ENCODE measurements at places on chromosomes 6 and 20.
A peak's percentile ranks its signal among the peaks of the same experiment; 100 is the strongest.

GRCh38 chr6:143110996-143111395 lies 50.3 kb downstream of the AIG1 start:
- no peak for DNase-seq

- DNase-seq: no peak
Observed at GRCh38 chr20:41615676-41616075, 2.5 kb downstream of the CHD6 start.

DNA sequence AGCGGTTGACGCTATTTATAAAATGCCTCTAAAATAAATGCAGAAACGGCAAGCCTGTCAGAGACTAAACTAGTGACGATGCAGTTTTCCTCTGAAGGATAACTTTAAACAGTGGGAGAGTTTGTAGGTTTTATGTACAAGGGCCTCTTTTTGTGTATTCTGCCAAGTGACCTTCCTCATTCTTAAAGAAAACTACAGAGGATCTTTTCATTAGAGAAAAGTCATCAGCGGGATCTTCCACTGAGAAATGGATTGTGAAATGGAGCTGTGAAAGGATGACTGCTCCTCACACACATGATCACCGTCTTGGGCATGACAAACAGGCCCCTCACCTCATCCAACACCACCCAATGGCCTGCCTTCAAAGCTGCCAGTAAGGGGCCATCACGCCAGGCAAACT lies 89.0 kb upstream of the LYRM2 start:
- DNase-seq: no peak

DNA sequence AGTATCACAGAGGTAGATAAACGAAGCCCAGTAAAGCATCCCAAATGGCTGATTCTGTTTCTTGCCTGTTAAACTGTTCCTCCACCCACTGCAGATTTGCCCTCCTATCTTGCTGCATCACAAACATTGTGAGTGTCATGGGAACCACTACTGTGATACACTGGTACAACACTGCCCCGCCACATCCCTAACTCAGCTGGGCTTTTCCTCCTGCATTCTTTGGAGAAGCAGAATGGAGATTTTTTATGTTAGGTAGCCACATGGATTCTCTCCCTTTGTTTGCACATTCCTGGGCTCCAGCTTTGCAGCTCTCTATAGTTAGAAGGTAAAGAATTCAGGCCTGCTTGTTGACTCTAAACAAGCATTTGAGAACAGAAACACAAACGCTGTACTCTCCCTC lies 234.1 kb downstream of the TMEM242 start:
- peak; percentile 68 for DNase-seq

DNA sequence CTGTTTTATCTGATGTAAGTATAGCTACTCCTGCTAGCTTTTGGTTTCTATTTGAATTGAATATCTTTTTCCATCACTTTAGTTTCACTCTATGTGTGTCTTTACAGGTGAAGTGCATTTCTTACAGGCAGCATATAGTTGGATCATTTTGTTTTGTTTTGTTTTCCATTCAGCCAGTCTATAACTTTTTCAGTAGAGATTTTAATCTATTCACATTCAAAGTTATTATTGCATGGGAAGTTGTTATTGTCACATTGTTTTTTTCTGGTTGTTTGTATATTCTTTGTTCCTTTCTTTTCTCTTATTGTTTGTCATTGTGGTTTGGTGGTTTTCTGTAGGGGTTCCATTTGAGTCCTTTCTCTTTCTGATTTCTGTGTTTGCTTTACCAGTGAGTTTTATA lies 151.2 kb downstream of the PDE10A start:
- DNase-seq: no peak

- DNase-seq: no peak
Observed at GRCh38 chr20:53677447-53678314, 84.0 kb upstream of the ZNF217 start.

- no peak for DNase-seq
Observed at GRCh38 chr20:19588241-19588640, 169.8 kb upstream of the RIN2 start.

DNA sequence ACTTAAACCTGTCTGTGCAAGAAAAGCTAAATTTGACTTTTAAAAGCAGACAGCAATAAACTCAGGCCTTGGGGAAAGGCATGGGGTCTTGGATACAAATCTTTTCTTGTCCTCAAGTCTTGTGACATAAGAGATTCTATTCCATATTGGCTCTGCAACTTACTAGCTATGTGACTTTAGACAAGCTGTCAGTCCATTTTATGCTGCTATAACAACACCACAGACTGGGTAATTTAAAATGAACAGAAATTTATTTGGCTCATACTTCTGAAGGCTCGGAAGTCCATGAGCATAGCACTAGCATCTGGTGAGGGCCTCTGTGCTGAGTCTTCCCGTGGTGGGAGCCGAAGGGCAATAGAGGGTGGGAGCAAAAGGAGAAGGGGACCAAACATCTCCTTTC lies 246.0 kb upstream of the MOCS1 start:
- DNase-seq: no peak

DNA sequence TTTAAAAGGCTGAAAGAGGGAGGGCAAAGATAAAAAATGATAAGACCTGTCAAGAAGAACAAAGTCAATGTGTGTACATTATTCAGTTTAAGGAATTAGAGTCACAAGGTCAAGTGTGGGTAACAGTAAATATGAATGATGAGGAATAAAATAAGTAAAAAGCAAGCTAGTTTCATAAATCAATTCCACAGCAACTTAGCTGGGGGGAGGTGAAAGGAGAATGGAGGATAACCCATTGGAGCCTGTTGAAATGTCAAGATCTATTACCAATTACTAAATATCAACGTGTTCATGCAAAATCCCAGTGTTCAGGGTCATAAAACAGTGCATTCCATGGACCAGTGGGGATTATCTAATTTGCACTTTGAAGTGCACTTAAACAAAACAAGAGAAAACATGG lies 242.9 kb downstream of the TBX18 start:
- no peak for DNase-seq

DNA sequence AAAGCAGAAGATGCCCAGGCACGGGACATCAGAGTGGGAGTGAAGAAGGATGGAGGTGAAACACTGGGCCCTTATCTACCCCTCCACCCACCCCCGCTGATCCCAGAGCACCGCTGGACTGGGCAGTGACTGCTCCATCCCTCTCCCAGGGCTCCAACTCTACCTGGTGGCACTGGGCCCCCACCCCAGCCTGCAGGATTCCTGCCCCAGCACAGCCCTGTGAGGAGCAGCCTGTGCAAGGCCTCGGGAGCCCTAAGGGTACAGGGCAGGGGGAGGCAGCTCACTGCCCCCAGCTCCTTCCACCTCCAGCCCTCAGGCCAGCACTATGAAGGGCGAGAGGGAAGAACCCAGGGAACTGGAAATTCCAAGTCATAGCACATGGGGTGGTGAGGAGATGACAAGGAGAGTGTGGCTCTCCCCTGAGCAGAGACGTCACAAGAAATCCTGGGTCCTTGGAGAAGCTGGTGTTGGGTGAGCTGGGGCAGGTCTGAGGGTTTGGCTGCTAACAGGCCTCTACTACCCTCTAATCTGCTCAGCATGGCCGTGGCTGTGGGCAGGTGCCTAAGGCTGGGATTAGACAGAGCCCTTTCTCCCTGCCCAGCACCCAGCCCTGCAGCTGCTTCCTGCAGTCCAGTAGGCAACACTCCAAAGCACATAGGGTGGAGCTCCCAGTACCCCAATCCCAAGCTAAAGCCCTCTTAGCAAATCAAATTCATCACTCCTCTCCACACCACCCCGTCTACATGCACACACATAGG lies 3.5 kb downstream of the CST3 start:
- DNase-seq: no peak

GRCh38 chr6:53805725-53806124 lies 10.9 kb downstream of the LRRC1 start:
- DNase-seq: no peak

- DNase-seq: no peak
Observed at GRCh38 chr6:76942203-76942966, 520.9 kb downstream of the HTR1B start.

DNA sequence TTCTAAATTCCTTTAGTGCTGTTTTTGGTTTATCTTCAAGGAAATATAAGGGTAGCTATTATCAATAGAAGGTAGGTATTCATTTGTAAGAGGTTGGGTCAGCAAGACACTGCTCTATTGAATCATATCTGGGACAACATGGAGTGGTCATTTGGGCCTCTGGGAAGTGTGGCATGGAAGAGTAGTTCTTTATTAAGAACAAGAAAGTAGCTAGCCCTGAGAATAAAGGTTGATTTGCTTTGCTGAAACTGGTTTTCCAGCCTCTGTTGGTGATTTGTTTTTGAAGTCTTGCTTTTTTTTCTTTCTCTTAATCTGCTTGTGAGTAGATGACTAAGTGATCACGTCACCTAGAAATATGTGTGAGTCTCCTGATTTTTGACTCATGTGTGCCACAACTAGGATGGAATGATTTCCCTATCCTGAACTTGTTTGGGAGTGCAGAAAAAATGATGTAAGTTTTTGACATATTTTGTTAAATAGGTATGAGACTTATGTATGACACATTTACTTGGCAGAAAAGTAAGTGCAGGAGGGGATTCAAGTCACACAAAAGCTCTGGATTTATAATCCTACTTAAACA lies 381.8 kb downstream of the CENPW start:
- peak; percentile 78 for DNase-seq

GRCh38 chr6:897528-898207 lies 204.7 kb upstream of the EXOC2 start:
- DNase-seq: no peak

DNA sequence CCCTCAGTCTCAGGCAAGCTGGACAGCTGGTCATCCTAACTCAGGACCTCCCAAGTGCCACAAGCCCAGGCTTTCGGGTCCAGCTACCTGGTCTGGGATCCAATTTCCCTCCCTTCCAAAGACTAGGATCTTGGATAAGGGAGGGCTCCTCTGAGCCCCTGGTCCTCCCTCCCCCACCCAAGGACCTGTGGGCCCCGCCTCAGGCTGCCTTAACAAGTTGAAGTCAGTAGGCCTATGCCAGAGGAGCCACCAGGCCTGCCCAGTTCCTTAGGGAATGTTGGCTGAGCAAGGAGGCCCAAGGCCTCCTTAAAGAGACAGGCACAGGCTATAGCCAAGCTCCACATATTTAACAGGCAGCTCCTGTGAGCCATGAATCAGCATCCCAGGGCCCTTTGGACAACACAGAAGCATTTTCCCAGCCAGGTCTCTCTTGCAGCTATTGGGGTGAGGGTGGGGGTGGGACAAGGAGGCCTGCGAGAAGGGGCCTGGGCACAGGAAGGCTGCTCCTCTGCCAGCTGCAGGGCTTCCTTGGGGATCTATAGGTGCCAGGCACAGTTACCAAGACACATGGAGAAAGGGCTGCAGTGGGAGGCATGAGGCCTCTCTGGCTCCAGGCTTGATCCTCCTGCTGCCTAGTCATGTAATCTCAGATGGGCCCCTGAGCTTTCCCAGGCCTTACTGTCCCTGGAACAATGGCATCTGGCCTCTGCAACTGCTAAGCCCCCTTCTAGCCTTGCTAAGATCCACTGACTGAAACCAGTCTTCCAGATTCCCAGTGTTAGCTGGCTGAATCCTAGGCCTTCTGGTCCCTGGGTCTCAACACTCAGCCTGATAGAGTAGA lies 27.4 kb upstream of the NOL4L start:
- no peak for DNase-seq

- DNase-seq: no peak
Observed at GRCh38 chr20:25573288-25574251, 11.8 kb downstream of the NINL start.

GRCh38 chr20:58956078-58956477 lies 25.0 kb upstream of the NELFCD start:
- DNase-seq: no peak

- no peak for DNase-seq
Observed at GRCh38 chr20:52905241-52905994, 66.7 kb upstream of the TSHZ2 start.
